Cardiac atrium fibroblast (primary cell): ENCODE measurements at places on chromosomes 12 and 14. TPM values are rescaled to one million over a fixed set of nuclear protein-coding genes. Genes with fewer than 3 reads are reported as not detected.

The SLC5A8 gene
- not detected in 2 replicates for total RNA-seq

The SCN8A gene
- total RNA-seq: 0.16 and 0.18 TPM in 2 replicates

The ERP27 gene
- total RNA-seq: not detected in 2 replicates

The ZFP36L1 gene
- total RNA-seq: 48.6 and 75.7 TPM in 2 replicates

The CEP128 gene
- total RNA-seq: 2.7 and 3.6 TPM in 2 replicates

The LRFN5 gene
- total RNA-seq: 1.3 and 1.6 TPM in 2 replicates

The VWF gene
- 3.2 and 15.9 TPM in 2 replicates for total RNA-seq

The RPGRIP1 gene
- total RNA-seq: not detected in 2 replicates

The ART4 gene
- 43.5 and 57.0 TPM in 2 replicates for total RNA-seq

The HELB gene
- total RNA-seq: 1.1 and 3.7 TPM in 2 replicates

The CACNA1C gene
- total RNA-seq: under 0.01 and 0.16 TPM in 2 replicates

The GON7 gene
- total RNA-seq: 11.3 and 13.2 TPM in 2 replicates

The RHEBL1 gene
- total RNA-seq: not detected in 2 replicates
